Effector memory CD4-positive, alpha-beta T cell (primary cell): ENCODE measurements at places on chromosomes 6 and 20.
A peak's percentile ranks its signal among the peaks of the same experiment; 100 is the strongest.

- no peak for DNase-seq
These were observed 54.5 kb downstream of the RIPOR3 start for GRCh38 chr20:50636601-50637540.

DNA sequence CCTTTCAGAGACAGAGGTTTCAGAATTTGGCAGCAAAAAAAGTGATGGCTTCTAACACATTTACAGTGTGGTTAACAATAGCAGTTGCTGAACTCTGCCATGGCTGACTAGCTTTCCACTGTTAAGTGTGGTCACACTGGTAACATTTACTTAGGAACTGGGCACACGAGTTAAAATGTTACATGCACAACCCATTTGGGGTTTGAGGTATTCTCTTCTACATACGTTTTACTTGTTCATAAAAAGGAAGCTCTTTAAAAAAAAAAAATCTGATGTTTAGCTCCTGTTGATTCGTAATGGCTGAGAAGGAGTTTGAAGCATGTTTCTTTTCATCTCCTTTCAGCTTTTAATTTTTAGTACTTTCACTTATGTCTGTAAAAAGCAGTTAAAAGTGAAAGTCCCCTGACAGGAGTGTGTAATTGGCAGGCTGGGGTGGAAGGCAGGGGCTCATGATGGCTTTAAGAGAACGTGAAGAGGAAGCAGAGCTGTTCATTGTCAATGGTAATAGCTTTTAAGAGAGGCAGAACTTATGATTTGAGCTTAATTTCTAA is 245.9 kb downstream of the FARS2 start:
- DNase-seq = no peak

GRCh38 chr20:23643659-23644058 is 5.9 kb upstream of the CST3 start:
- DNase-seq = no peak

- no peak for DNase-seq
These were observed 5.6 kb downstream of the CST3 start for GRCh38 chr20:23631981-23632710.

GRCh38 chr6:84003131-84003530 is 30.4 kb upstream of the MRAP2 start:
- DNase-seq = no peak

- DNase-seq = no peak
These were observed 54.2 kb downstream of the MAP3K5 start for GRCh38 chr6:136737871-136738691.

DNA sequence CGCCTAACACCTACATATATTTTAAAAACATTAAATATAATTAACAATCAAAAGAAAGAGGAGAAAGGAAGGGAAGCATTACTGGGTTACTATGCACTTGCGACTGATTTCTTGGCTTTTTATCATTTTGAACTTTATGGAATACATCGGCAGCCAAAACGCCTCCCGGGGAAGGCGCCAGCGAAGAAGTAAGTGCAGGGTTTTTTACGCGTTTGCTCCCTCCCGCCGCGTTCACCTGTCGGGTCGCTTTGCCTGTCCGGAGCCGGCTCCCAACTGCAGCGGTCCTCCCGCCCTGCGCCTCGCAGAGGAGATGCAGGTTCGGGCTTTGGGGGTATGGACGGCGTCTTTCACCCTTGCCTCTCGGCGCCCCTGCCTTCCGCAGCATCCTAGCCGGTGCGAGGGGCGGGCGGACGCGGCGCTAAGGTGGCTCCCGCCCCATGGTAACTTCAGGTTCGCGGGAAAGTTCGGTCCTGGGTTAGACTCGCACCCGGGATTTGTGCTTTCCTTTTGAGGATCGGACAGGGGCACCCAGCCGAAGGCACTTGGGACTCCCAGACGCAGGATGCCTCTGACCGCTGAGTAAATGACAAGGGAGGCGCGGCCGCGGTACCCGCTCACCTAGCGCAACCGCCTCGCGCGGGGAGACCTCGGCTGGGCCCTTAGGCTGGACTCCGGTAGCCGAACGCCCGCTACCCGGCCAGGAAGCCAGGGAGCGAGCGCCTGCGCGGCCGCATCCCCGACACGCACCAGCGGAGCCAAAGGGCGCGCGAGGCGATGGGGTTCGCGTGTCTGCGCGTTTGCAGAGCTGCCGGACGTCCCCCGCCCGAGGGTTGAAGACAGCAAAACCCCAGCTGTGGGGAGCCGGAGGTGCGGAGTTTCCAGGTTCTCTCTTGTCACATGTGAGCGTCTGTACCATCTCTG is 891 bp downstream of the RSPO3 start:
- no peak for DNase-seq

DNA sequence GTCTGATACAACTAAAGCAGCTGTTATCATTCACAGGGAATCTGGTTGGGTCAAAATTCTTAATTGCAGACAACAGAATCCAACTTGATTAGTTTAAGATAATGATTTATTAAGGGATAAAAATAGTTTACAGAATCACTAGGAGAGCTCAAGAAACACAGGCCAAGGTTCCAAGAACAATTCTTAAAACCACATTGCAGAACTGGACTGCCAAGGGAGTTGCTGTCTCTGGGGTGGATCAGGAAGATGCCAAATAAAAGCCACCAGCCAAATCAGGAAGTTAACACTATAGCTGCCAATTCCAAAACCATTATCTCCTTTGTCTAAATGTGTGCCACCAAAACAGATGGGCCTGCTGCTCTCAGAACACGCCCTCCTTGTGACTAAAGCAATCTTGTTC is 53.7 kb downstream of the NUDT3 start:
- DNase-seq = no peak

- peak; percentile 52 for DNase-seq
These were observed 32.5 kb upstream of the ZNF184 start for GRCh38 chr6:27505209-27506027.

GRCh38 chr6:122381494-122382265 is 17.8 kb upstream of the HSF2 start:
- DNase-seq = peak; percentile 38

GRCh38 chr20:38727607-38728190 is 3.4 kb downstream of the SLC32A1 start:
- no peak for DNase-seq

DNA sequence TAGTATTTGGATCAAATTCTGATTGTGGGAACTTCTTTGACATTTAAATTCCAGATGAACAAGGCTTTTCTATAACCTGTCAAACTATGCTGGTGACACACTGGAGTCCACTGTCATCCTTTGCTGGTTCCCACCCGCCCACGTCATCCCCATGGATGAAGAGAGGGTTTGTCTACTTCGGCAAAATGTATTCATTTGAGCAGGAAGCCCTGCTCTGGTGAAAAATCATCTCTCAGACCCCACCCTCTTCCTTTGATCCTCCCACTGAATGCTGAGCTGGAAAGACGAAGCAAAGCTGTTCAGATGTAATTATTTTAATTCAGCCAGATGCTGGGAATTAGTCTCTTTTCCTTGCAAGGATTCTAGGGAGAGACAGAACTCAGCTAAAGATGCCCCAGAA is 50.5 kb downstream of the CPNE5 start:
- no peak for DNase-seq

DNA sequence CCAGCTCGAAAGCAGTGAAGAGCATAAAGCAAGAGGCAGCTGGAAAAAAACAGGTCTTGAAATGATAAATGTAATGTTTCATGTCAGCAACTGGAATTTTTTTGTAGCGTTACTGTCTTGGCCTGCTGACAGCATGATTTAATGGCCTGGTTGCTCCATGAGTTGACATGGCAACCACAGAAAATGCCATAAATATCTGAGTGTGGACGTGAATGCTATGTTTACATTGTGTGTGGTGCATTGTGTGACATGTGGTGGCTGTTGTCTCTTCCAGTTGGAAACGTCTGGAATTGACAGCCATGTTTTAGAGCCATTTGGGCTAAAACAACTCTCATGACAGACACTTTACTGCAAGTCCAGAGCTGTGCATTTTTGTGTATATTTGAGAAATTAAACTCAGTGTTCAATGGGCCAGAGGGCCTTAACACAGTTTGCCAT is 170.0 kb downstream of the FOXA2 start:
- no peak for DNase-seq

GRCh38 chr20:16283307-16283706 is 289.9 kb downstream of the KIF16B start:
- no peak for DNase-seq

GRCh38 chr20:49750611-49751396 is 37.1 kb upstream of the B4GALT5 start:
- DNase-seq = no peak

- DNase-seq = no peak
These were observed 6.8 kb downstream of the PCSK2 start for GRCh38 chr20:17233626-17234025.

GRCh38 chr20:50646483-50646996 is 44.8 kb downstream of the RIPOR3 start:
- no peak for DNase-seq

DNA sequence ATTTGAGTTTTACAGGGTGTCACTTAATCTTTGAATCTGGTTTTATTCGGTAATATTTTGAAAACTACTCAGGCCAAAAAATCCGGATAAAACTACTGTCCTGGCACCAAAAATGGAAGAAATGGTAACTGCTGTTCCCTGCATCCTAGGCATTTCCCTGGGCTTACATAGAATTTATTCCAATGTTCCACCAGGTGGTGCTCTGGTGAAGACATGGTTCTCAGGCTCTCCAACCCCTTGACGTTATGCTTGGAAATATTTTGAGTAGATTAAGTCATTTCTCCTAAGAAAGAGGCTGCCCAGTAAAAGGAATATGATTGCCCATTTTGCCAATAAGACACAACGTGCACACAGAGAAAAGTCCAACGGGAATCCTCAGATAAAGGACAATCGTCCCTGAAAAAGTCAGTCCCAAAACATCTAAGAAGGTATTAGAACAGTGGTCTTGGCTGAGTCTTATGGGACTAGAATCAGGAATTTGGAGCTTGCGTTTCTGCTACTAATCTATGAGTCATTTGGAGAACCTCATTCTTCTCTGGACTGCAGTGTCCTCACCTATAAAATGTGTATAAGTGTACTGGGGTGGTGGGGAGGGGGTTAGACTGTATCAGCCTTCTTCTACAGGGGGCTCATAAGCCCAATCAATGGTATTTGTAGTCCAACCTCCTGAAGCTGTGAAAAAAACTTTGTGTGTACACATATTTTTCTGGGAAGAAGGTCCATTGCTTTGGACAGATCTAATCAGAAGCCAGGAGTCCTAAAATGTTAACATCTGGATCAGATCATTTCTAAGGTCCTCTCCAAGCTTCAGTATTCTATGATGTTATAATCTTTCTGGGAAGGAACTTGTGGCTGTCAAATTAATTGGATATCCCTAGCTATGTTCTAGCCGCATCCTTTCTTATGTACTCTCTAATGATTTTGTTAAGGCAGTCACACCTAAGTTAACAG is 131.0 kb upstream of the BMP2 start:
- DNase-seq = no peak

DNA sequence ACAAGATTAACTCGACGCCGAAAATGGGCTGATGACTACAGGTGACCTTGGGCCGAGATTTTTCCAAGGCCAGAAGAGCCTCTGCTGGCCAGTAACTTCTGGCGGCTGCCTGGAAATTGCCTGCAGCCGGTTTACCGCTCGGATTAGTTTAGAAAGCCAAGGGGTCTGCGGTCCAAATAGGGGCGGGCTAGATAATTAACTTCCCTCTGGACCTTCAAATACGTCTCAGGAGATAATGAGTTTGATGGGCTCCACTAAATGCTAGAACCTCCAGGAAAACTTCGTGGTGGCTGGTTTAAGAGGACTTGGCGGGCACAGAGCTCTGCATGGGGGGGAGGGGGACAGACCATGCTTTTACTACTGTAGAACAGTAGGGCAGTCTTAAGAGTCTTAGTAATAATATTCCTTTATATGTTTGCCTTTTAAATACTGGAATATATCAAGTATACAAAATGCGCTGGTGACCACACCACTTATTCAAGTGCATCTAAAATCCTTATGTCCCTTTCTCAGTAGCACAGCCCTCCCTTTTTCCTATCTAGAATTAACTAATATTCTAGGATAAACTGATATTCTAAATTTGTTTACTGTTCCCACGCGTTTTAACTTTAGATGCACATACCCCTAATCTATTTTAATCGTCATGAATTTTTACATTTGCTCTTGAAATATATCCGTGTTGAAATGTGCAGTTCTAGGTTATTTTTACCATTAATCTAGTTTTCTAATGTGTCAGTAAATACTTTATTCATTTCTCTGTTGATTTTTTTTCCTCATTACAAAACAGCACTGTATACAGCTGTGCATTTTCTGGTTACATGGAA is 107.5 kb upstream of the PRSS16 start:
- no peak for DNase-seq

DNA sequence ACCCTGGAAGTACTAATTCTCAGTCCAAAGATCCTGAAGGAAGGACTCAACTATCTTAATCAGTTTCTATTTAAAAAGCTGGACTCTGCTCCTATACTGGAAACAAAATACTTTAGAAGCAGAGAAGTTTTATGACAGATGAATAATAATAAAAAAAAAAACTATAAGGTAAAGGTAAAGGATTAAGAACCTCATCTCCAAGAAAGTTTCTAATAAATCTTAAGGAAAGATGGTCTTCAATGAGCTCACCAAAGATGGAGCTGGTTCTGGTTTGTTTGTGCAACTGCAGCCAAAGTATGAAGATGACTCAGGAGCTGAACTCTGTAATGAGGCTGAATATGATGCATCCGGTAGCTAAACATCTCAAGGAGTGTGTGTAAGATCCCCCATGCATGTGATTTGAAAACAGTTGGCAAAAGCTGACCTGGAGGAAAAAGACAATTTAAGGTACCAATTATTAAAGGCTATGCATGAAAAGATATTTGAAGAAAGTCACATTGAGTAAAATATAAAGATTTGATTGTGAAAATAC is 25.2 kb downstream of the MED23 start:
- no peak for DNase-seq

GRCh38 chr20:43840382-43841070 is 74.1 kb upstream of the TOX2 start:
- DNase-seq = no peak

DNA sequence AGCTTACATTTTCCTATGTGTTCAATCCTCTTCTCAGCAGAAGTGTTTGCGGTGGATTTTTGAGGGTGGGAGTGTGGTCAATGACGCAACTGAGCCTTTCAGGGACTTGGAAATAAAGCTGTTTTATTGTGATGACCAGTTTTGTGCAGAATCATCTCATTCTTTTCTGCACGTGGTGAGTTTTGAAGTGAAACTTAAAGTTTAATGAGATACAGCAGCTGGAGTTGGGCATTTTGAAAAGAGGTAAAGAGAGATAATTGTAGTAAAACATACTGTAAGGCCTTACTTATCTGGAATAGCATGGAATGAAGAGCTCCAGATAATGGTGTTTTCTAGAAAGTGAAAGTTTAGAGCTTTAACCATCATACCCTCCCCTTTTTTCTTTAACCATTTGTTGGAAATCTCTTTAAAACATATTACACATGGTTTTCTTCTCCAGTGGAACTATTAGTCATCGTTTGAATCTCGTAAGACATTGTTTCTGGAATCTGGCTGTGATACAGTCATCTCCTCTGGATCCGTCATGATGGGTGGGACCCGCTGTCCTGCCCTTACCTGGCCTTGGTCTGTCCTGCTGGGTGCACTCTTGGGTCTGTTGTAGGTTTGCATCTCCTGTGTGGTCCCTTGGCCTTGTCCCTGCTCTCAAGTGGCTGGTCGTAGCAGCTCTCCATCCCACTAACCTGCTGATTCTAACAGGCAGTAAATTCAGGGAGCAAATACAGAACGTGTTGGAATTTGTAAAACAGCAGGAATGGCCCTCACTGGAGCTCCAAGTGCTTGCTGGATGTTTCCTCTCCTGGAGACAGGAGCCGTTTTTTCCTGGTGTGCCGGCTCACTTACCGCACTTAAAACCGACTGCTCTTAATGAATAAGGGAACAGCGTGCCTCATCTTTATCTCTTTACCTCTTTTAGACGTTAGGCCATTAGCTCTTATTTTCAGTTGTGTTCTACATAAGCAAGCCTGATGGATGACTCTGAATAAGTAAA is 29.8 kb downstream of the UST start:
- DNase-seq = no peak

- DNase-seq = no peak
These were observed 465.3 kb upstream of the SYNCRIP start for GRCh38 chr6:86107985-86108384.
